ENCODE measurements at places on chromosomes 1 and 21.

DNA sequence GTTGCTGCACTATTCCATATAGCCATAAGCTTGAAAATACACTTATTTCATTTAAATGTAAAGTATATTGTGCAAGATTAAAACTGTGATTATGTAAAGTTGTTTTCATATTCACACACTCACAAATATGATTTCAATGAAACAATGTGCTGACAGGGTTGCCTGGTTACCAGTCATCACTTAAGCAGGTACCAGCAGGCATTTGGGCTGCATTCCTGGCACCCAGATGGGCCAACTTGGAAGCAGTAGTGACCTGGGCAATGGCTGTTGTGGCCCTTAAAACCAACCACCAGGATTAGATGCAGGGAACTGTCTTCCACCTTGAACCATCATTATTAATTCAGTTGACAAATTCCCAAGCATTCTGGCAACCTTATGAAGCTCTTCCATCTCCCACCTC lies 45.0 kb upstream of the RASAL2 start:
- DNase-seq, result no peak

DNA sequence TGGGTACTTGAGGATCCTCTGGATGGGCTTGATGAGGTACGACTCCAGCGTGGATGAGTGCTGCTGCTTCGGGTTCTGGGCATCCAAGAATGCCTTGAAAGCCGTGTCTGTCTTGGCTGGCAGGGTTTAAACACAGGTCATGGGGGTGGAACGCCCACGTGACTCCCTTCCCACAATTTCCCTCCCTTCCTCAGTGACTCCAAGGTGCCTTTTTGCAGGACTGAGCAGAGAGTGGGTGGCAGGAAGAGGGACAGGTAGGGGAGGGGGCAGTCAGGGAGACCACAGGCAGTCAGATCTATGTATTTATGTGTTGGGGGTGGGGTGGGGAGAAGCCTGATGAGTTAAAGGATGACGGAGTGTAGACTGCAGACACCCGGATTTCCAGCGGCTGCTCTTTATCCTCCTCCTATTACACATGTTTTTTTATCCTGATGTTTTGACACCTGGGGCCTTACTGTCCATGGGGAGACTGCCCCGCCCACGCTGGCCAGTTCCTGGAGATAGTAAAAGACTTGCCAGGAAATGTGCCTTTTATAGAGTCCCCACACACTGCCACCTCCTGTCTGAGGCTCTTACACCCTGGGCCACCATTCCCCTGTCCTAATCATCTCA lies 103.2 kb upstream of the KRTAP19-8 start:
- no peak for DNase-seq

GRCh38 chr1:167668108-167668507 lies 38.1 kb downstream of the RCSD1 start:
- no peak for DNase-seq

- no peak for DNase-seq
Observed at GRCh38 chr1:34267326-34267725, 90.6 kb downstream of the C1orf94 start.

- no peak for DNase-seq
Observed at GRCh38 chr1:6210591-6211355, 4.9 kb downstream of the RNF207 start.
